ENCODE measurements at places on chromosomes 5 and 9. TPM values are rescaled to one million over a fixed set of nuclear protein-coding genes. Genes with fewer than 3 reads are reported as not detected.

PCDHGA3 gene
- 2.9 TPM for polyA plus RNA-seq

SLC45A2 gene
- polyA plus RNA-seq, result not detected

DNA sequence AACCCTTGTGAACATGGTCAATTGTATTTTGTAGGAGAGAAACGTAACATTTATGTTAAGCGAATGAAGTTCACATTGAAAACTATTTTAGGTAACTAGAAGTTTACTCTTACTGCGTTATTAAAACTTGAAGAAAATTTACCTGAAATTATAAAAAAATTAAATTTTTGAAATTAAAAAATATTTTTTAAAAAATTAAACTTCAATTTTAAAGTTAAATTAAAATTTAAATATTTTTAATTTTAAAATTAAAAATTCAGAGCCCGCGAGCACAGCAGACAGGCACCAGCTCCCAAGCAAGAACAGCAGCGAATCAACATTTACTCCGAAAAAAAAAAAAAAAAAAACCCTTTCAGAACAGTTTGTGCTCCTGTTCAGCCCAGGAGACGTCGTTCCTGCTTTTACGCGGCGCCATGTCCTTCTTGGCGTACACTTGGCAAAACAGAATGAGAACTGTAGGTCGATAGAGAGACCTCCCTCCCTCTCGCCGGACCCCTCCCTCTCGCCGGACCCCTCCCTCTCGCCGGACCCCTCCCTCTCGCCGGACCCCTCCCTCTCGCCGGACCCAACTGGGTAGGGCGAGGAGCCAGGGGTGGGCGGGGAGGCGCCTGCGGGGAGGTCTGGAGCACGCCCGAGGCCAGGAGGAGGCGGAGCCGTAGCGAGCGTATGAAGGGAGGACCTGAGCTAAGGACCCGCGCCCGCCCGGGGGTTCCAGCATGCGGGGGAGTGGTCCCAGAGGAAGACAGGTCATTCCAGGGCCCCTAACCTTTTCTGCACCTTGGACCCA, 235.8 kb downstream of the ROR2 start:
- no peaks in the 10 kb centered on the region for H3K36me3 ChIP-seq
- no peaks in the 10 kb centered on the region for H3K27me3 ChIP-seq
- peak overlapping the region; percentile 41 for H3K4me3 ChIP-seq
- H3K4me1 ChIP-seq, result peaks cover 2% of the 10 kb centered on the region
- no peak overlapping the region for H3K27ac ChIP-seq

GRCh38 chr5:69115526-69115925, 21.7 kb downstream of the SLC30A5 start:
- no peaks in the 10 kb centered on the region for H3K36me3 ChIP-seq
- no peaks in the 10 kb centered on the region for H3K4me1 ChIP-seq
- no peak overlapping the region for H3K4me3 ChIP-seq
- DNase-seq, result no peak
- H3K27ac ChIP-seq, result no peak overlapping the region
- H3K27me3 ChIP-seq, result no peaks in the 10 kb centered on the region

- no peaks in the 10 kb centered on the region for H3K27me3 ChIP-seq
- no peak overlapping the region for H3K27ac ChIP-seq
- H3K4me1 ChIP-seq, result peaks cover 5% of the 10 kb centered on the region
- H3K36me3 ChIP-seq, result no peaks in the 10 kb centered on the region
- DNase-seq, result peak; percentile 18
- H3K4me3 ChIP-seq, result no peak overlapping the region
Observed at GRCh38 chr5:142871363-142872193, 101.4 kb downstream of the ARHGAP26 start.

ATOSB gene
- 7.1 TPM for polyA plus RNA-seq

DNA sequence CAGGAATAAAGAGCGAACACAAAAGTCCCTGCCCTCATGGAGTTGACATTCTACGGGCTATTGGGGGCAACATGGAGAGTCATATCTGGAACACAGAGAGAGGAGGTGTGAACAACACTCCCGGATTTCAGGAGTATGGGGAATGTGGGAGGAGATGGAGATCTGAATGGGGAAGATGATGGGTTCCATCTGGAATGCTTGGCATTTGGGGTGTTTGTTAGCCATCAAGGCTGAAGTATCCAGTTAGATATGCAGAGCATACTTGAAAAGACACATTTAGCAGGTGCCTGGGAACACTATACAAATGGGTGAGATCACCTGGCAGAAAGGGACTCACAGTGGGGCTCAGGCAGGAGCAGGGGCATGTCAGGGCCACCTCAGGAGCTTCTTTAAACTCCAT, 61.1 kb downstream of the EGFLAM start:
- no peak overlapping the region for H3K27ac ChIP-seq
- H3K27me3 ChIP-seq, result no peaks in the 10 kb centered on the region
- no peak for DNase-seq
- H3K4me1 ChIP-seq, result peaks cover 3% of the 10 kb centered on the region
- no peaks in the 10 kb centered on the region for H3K36me3 ChIP-seq

TLR4 gene
- 13.5 TPM for polyA plus RNA-seq

- no peaks in the 10 kb centered on the region for H3K4me1 ChIP-seq
- no peak overlapping the region for H3K27ac ChIP-seq
- no peaks in the 10 kb centered on the region for H3K36me3 ChIP-seq
- H3K27me3 ChIP-seq, result no peaks in the 10 kb centered on the region
- H3K4me3 ChIP-seq, result no peak overlapping the region
- no peak for DNase-seq
Observed at GRCh38 chr5:26833596-26833995, 204.8 kb downstream of the CDH9 start.

DNA sequence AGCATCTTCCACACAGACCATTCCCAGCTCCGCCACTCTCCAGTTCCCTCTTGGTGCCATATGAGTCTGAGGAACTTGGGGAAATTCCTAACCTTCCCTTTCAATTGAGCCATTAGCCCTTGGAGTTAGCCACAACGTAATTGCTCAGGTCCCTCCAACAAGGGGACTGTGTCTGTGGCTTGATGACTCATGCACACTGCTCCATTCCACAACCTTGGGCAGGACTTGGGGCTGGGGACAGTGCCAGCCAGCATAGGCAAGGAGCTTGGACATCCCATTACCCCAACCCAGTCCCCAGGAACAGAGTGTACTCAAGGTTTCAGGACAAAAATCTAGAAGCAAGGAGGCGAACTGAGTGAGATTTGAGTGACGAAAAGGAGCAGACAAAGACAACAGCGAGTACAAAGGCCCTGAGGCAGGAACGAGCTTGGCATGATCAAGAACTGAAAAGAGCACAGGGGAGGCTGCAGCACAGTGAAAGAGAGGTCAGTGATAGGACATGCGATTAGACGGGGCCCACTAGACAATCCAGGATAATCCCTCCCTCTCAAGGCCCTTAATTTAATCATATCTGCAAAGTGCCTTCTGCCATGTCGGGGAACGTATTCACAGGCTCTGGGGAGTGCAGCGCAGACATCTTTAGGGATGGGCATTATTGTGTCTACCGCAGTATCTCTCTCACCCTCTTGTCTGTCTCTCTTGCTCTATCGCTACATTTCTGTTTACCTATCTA, 16.0 kb upstream of the JADE2 start:
- DNase-seq, result no peak
- peaks cover 15% of the 10 kb centered on the region for H3K4me1 ChIP-seq
- H3K4me3 ChIP-seq, result no peak overlapping the region
- H3K36me3 ChIP-seq, result no peaks in the 10 kb centered on the region
- H3K27me3 ChIP-seq, result no peaks in the 10 kb centered on the region

- peaks cover 8% of the 10 kb centered on the region for H3K4me1 ChIP-seq
- H3K27me3 ChIP-seq, result no peaks in the 10 kb centered on the region
- no peak for DNase-seq
- H3K4me3 ChIP-seq, result no peak overlapping the region
- H3K27ac ChIP-seq, result no peak overlapping the region
- H3K36me3 ChIP-seq, result no peaks in the 10 kb centered on the region
Observed at GRCh38 chr5:127521138-127521770, 3.8 kb downstream of the PRRC1 start.

DNA sequence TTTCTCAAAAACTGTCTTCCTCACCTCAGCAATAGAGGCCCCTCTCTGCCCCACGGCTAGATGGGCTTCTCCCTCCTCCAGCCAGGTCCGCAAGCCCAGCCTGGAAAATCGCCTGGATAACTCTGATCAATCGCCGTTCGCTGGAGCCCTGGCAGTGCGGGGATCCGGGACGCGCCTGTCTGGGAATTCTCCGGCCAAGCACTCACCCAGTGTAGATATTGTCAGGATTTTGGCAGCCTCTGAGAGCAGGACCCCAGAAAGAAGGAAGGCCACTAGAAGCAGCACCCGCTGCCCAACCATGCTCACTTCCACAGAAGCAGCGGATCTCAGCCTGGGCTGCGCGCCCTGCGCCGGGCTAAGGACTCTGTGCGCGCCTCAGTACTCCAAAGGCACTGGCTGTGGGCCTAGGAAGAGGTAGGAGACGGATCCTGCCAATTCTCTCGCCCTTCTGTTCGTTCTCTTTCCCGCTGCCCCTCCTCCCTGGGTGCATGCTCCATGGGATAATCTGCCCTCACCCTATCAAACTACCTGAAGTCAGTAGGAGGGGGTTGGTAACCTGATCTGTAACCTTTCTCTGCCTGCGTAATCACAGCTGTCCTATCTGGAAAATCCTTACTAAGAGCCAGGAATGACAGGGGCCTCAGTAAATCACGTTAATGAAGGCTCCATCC, at the start of gene UGT3A1:
Gene UGT3A1 (minus strand): TSS at position 450 of the 671 bp plus-strand sequence. CDS start 150 bp downstream, at position 300.
- H3K36me3 ChIP-seq, result no peaks in the 10 kb centered on the region
- DNase-seq, result no peak
- no peak within 1 kb of the TSS for H3K27ac ChIP-seq
- no peak within 1 kb of the TSS for H3K4me3 ChIP-seq

COL15A1 gene
- 28.9 TPM for polyA plus RNA-seq

- no peaks in the 10 kb centered on the region for H3K4me1 ChIP-seq
- H3K36me3 ChIP-seq, result no peaks in the 10 kb centered on the region
- no peak overlapping the region for H3K27ac ChIP-seq
- no peak overlapping the region for H3K4me3 ChIP-seq
- no peak for DNase-seq
Observed at GRCh38 chr5:74017786-74018211, 391.8 kb downstream of the ARHGEF28 start.

DNA sequence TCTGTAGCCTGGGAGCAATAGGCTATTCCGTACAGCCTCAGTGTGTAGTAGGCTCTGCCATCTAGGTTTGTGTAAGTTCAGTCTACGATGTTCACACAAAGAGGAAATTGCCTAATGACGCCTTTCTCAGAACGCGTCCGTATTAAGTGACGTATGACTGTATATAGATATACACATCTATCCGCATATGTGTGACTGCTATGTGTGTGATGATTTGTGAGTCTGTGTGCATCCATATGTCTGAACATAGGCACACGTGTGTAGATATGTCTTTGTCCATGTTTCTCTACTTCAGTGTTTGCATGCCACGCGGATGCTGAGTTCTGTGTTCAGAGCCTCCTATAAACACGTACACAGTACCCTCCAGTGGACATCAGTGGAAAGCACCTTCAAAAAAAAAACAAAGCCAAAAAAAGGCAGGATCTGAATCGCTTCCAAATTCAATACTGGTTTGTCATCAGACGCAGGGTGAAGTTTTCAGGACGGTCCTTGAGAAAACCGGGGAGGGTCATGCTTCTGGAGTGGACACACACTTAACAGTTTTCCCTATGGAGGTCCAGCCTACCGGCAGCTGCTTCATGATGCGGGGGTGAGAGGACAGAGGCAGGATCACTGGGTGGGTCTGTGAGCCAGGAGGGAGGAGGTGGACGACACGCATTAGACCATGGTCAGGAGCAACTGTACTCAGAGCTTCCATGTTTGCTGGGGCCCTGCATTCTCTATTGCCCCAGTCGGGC, 29.5 kb upstream of the ALDH1B1 start:
- no peak overlapping the region for H3K4me3 ChIP-seq
- no peaks in the 10 kb centered on the region for H3K27me3 ChIP-seq

BAAT gene
- not detected for polyA plus RNA-seq

DNA sequence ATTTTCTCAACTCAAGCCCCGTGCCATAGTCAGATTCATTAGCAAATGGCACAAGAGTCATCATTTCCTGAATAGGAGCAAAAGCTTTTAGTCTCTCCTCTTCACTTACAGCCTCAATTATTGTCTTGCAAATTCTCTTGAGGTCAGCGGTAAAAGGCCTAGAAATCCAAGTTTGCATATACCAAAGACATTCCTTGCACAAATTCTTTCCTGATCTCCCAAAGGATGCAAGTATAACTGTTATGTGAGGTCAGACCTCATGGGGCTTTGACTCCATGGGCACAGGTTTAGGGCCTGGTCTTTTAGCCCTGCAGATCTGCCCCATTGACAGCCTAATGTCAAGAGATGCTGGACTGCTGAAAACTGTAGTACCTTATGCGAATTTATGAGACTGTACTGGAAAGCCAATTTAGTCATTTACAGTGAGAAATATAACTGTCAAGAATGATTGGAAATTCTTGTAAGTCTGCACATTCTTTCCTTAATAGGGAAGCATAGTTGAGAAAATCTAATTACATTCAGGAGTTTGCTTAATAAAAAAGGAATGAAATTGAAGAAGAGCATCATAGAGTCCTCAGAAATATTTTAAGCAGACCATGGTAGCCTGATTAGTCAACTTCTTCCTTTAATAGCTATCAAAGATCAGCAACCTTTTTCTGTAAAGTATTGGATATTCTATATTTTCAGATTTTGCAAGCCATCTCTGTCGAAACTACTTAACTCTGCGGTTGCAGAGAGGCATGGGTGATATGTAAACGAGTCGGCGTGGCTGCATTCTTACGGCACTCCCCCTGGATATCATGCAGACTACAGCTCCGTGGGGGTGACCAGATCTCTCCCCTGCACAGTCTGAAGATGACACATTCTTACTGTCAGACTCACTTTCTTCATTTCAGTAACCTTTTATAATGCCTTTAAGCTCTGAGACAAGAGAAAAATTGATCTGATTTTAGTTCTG, 45.2 kb downstream of the GCNT4 start:
- DNase-seq, result no peak
- no peak overlapping the region for H3K27ac ChIP-seq
- no peaks in the 10 kb centered on the region for H3K36me3 ChIP-seq
- H3K27me3 ChIP-seq, result no peaks in the 10 kb centered on the region
- H3K4me1 ChIP-seq, result no peaks in the 10 kb centered on the region

GSN gene
- polyA plus RNA-seq, result 370 TPM

ZNG1C gene
- polyA plus RNA-seq, result 19.8 TPM

PRRX2 gene
- 0.33 TPM for polyA plus RNA-seq

- H3K27me3 ChIP-seq, result no peaks in the 10 kb centered on the region
- no peaks in the 10 kb centered on the region for H3K36me3 ChIP-seq
- DNase-seq, result no peak
- H3K4me1 ChIP-seq, result peaks cover 14% of the 10 kb centered on the region
- no peak overlapping the region for H3K4me3 ChIP-seq
Observed at GRCh38 chr5:140015706-140016105, 27.4 kb downstream of the NRG2 start.

SPINK6 gene
- polyA plus RNA-seq, result not detected

All from ovary (tissue), 10 donors.